Kasumi-1 (cell line): ENCODE measurements at places on chromosomes 5 and 9.

DNA sequence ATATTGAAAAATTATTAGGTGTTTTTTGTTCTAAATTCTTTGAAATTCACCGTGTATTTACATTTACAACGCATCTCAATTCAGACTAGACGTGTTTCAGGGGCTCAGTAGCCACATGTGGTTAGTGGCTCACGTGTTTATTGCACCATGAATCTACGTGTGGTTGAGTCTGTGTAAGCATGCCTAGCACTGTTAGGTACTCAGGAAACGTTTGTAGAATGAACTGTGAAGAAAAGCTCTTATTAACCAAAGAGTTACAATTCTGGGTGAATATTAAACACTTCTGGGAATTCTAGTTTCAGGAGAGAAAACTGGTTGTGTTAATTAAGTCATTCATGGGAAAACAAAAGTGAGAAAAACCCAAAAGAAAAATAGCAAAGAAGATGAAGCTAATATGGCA is 117.5 kb upstream of the CDH6 start:
- no peak for DNase-seq

GRCh38 chr5:146126068-146126467 is 20.7 kb upstream of the PLAC8L1 start:
- no peak for DNase-seq

DNA sequence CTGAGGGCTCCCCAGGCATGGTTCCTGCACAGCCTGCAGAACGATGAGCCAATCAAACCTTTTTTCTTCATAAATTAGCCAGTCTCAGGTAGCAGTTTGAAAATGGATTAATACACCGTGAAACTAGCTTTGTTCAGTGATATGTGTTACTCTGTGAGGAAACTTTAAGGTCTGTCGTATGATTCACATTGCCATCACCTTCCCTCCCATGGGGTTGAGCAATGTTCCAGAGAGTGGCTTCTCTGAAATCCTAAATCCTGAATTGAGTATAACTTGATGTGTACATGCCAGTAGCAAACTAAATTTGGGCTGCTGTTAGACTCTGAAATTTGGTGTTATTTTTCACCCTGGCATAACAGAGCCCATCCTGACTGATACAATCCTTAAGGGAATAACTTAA is 866.4 kb upstream of the C9orf72 start:
- no peak for DNase-seq

GRCh38 chr9:89134709-89135108 is 43.9 kb downstream of the SHC3 start:
- DNase-seq = no peak

DNA sequence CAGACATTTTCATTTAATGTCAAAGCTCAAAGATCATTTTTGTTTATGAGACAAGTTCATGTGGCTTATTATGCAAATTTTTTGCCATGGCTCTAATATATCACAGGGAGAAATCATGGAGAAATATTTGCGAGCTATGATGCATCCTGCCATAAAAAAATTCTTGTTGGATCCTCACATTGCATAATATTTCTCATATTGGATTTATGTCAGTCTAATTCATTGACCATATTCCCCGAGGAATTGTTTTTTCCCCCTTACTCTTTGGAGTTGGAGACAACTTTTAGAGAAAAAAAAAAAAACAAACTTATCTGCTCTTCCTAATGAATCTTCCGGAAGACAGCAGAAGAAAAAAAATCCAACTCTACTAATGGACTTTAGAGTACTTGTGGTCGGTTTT is 4.3 kb downstream of the ZNF462 start:
- DNase-seq = no peak
